GM12878 (cell line): ENCODE measurements at places on chromosomes 3 and 15.

DNA sequence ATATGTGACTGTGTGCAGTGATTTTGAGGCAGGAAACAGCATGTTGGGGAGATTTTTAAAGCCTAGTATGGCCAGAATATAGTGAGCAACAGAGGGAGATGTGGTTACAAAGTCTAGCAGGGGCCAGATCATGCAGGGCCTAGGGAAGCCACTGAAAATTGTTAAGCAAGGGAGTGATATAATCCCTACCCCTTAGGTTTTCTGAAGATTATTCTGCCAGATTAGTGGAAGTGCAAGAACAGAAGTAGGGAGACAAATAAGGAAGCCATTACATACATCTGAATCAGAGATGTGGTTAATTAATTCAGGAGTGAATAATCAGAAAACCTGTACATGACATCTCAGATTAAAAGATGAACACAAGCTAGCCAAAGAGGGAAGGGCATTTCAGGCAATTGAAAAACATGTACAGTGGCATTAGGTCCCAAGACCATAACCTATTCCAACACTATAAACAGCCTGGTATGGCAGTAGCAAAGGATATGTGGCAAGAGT lies 54.8 kb downstream of the MSL2 start:
- no peak overlapping the region for H3K27ac ChIP-seq
- no peak overlapping the region for H3K4me3 ChIP-seq
- DNase-seq: no peak
- H3K27me3 ChIP-seq: no peaks in the 10 kb centered on the region
- H3K4me1 ChIP-seq: no peaks in the 10 kb centered on the region

- no peak overlapping the region for H3K4me3 ChIP-seq
- DNase-seq: no peak
- H3K27me3 ChIP-seq: no peaks in the 10 kb centered on the region; the same call in 1 of the 2 replicates
- H3K27ac ChIP-seq: no peak overlapping the region
These were observed 84.2 kb upstream of the ABHD2 start for GRCh38 chr15:89003865-89004725.

- no peaks in the 10 kb centered on the region for H3K27me3 ChIP-seq
- peaks cover 61% of the 10 kb centered on the region for H3K36me3 ChIP-seq
- DNase-seq: no peak
- H3K4me1 ChIP-seq: no peaks in the 10 kb centered on the region
- H3K27ac ChIP-seq: no peak overlapping the region
- no peak overlapping the region for H3K4me3 ChIP-seq
These were observed 123.1 kb upstream of the SLC2A2 start for GRCh38 chr3:171149526-171150116.

- DNase-seq: no peak
- H3K27ac ChIP-seq: no peak overlapping the region
- H3K4me3 ChIP-seq: no peak overlapping the region
- H3K27me3 ChIP-seq: peaks cover 22% of the 10 kb centered on the region
- no peaks in the 10 kb centered on the region for H3K36me3 ChIP-seq
These were observed 6.8 kb downstream of the ONECUT1 start for GRCh38 chr15:52783191-52783829.

DNA sequence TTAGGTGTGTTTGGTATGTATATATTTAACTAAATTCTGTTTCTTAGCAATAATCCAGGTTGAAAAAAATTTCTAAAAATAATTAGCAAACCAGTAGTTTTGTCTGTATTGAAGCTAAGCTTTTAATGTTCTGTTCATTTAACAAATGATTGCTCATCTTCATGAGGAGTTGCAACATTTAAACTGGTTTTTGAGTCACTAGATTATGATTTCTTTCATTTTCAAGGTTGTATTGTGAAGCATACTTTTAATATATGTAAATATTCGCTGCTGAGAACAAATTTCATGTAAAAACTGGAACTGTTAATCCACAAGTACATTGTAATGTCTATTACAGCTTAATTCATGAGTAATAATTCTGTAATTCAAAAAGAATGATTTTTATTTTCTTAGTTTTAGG lies 192.7 kb downstream of the MBNL1 start:
- no peak overlapping the region for H3K4me3 ChIP-seq
- no peak overlapping the region for H3K27ac ChIP-seq
- DNase-seq: no peak
- peaks cover 5% of the 10 kb centered on the region; the same call in 1 of the 2 replicates for H3K36me3 ChIP-seq

DNA sequence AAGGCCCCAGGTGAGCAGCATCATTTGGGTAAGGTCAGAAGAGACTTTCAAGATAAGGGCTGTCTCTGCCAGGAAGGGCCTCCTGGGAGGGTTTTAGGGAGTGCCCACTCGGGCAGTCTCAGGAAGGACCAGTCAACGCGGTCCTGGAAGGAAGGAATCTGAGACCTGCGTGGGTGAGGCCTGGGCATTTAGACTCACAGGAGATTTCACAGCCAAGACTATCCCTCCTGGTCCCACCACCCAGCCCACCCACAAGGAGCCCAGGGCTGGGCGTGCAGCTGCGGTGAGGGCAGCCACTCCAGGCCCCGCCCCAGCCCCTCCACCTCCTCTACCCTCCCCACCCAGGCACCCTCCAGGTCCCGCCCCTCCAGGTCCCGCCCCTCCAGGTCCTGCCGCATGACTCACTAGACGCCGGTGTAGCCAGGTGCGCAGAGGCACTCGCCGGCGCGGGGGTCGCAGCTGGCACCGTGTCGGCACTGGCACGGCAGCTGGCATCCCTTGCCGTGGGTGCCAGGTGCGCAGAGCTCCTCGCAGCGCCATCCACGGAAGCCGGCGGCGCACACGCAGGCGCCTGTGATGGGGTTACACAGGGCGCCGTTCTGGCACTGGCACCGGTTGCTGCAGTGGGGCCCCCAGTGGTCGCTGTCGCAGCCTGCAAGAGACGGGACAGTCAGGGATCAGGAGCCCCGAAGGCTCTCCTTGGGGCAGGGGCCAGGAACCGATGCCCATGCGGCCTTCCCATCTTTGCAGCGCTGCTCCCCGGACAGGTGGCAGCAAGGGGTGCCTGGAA lies 112.7 kb downstream of the RAB11A start:
- peaks cover 1% of the 10 kb centered on the region; the same call in 1 of the 2 replicates for H3K27me3 ChIP-seq
- H3K4me1 ChIP-seq: no peaks in the 10 kb centered on the region; the same call in 1 of the 2 replicates
- no peak overlapping the region for H3K27ac ChIP-seq
- H3K36me3 ChIP-seq: no peaks in the 10 kb centered on the region
- H3K4me3 ChIP-seq: peak overlapping the region; percentile 57; the same call in 1 of the 2 replicates

GRCh38 chr15:68725736-68726135 lies 95.0 kb downstream of the ANP32A start:
- no peaks in the 10 kb centered on the region for H3K4me1 ChIP-seq
- H3K36me3 ChIP-seq: no peaks in the 10 kb centered on the region
- H3K27me3 ChIP-seq: no peaks in the 10 kb centered on the region; the same call in 1 of the 2 replicates
- no peak overlapping the region for H3K4me3 ChIP-seq

DNA sequence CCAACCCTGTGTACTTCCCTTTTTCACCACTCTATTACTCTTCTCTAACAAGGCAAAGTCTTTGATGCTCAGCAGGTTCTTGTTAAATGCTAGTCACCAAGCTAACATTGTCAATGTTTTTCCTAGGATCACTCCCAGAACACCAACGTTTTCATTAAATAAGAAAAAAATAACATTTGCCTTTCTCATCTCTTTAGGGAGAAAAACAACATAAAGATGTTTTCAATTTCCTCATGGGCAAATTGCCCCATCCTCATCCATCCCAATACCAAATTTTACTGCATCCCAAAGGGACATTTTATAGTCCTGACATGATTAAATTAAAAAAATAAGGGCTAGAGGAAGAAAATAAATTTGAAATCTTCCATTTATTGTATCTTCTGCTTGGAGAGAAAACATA lies 106.5 kb downstream of the SUCNR1 start:
- no peaks in the 10 kb centered on the region for H3K4me1 ChIP-seq
- no peak for DNase-seq
- H3K36me3 ChIP-seq: no peaks in the 10 kb centered on the region
- H3K4me3 ChIP-seq: no peak overlapping the region

DNA sequence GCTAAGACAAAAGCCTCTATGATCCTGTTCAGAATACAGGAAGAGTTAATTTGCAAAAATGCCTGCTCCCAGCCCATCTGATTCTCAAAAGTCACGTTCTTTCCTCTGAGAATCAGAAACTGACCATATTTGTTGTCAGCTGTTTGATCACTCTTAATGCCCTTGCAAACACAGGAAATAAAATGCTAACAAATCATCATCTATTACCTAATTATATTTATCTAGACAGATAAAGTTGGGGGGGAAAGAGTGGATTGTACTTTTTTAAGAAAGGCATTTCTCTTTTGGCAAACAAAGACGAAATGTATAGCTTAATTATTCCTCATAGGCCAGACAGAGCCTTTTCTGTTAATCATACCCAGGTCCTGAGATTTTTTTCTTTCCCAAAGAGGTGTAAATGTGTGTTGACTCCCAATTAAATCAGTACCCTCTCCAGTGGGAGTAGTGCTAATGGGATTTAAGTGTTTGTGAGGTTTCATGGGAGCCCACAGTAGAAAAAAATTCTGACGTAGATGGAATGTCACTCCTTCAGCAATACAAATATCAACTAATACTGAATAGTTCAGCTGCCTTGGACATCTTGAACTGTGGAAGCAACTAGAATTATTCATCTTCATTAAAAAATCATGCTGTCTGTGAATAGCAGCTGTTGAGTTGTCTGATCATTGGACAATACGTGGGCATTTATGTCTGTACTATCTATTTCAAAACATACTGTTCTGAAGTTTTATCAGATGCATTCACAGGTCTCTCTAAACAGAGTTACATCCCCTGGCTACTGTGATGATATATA lies 22.5 kb upstream of the BNIP2 start:
- no peaks in the 10 kb centered on the region for H3K27me3 ChIP-seq
- H3K4me1 ChIP-seq: no peaks in the 10 kb centered on the region
- no peak overlapping the region for H3K27ac ChIP-seq

DNA sequence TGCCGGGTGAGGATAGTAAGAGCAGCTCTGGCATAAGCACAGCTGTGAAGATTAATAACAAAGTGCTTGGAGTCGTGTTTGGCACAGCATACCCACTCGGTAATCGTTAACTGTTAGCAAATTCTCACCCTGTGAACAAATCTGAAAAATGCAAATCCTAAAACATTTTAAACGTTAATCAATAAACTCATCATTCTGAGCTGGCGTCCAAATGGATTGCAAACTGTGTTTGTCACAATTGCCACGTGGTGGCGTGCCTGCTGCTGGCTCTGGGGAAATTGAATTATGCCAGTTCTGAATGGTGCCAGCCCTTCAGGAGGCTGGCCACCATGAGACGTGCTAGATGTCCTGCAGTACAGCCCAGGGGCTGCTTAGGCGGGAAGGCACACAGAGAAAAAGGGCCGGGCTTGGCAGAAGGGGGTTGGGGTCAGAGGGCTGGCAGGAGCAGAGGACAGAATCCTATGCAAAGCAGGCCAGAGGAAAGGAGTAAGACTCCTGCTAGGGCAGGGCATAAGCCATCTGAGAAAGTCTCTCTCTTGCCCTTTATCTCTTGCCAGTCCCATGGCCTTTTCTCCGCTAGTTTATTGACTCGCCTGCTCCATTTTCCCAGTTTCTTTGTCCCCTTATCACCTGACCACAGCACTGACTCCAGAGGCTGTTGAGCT lies 22.1 kb upstream of the POLG start:
- no peaks in the 10 kb centered on the region for H3K4me1 ChIP-seq
- H3K4me3 ChIP-seq: no peak overlapping the region
- no peak for DNase-seq
- H3K27ac ChIP-seq: no peak overlapping the region
- peaks cover 27% of the 10 kb centered on the region for H3K27me3 ChIP-seq

DNA sequence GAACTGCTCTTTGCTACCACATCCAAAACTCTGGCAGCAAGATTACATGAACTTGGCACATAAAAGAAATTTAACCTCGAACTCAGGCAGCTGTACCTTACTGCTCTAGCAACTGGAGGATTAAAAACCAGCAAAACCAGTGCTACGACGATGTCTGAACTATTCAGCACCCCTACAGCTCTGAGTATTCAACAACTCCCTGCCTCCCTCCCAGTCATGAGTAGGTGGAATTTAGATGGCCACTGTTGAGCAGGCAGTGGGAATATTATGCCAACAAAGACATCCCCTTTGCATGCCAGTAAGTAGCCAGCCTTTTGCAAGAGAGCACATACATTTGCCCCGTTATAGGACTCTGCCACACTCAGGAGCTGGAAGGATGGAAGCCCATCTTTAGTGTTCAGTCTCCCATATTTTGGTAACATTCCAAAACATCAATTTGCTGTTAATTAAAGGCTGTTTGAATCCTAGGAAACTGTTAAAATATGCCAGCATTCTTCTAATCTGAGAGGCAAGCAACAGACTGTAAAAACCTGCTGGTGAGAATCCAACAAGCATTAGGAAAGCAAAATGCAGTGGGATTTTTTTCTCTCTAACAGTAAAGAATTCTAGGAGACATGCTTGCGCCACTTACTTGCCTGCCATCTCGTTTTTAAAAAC lies 85.4 kb downstream of the ZNF385D start:
- no peak for DNase-seq
- no peaks in the 10 kb centered on the region for H3K36me3 ChIP-seq
- no peaks in the 10 kb centered on the region for H3K4me1 ChIP-seq
- H3K27ac ChIP-seq: no peak overlapping the region
- H3K27me3 ChIP-seq: no peaks in the 10 kb centered on the region

DNA sequence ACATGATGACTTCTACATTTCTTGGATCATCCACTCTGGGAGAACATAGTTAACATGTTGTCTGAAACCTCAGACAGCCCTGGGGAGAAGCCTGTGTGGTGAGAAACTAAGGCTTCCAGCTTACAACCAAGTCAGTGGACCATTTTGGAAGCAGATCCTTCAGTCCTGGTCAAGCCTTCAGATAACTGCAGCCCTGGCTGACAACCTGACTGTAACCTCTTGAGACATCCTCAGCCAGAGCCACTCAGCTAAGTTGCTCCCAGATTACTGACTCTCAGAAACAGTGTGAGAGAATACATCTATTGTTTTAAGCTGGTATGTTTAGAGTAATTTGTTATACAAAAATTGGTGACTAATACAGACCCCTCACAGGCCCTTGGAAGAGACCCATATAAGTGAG lies 50.9 kb upstream of the KPNA4 start:
- no peaks in the 10 kb centered on the region for H3K27me3 ChIP-seq
- no peak overlapping the region for H3K4me3 ChIP-seq
- H3K27ac ChIP-seq: no peak overlapping the region
- no peaks in the 10 kb centered on the region for H3K4me1 ChIP-seq
- no peaks in the 10 kb centered on the region for H3K36me3 ChIP-seq

- no peaks in the 10 kb centered on the region for H3K36me3 ChIP-seq
- H3K27ac ChIP-seq: no peak overlapping the region
- H3K4me3 ChIP-seq: peak overlapping the region; percentile 98
- H3K4me1 ChIP-seq: peaks cover 4% of the 10 kb centered on the region
- no peaks in the 10 kb centered on the region for H3K27me3 ChIP-seq
These were observed 3.2 kb downstream of the RAP2B start for GRCh38 chr3:153165261-153165681.
